Islet precursor cell (in vitro differentiated cells): ENCODE measurements at places on chromosomes 7 and 10.
A peak's percentile ranks its signal among the peaks of the same experiment; 100 is the strongest.

DNA sequence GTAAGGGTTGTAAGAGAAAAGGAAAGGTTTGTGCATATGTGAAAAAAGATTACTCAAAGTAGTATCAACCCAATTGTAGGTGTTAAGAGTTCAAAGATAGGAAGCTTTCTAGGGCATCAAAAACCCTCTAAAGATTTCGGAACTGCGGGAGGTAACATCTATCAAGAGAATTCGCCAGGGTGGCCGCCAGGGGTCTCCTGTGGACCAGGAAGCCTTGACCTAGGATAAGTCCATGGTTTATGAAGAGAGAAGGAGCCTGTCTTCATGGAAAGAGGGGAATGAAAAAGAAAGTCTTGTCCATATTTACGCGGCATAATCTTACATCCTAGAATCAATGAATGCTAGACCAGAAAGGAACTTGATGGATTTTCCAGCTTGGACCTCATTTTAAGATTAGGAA, 140.7 kb upstream of the CALCR start:
- peak; percentile 76 for DNase-seq

- no peak for DNase-seq
These were observed 82.4 kb downstream of the CREM start for GRCh38 chr10:35208949-35209613.

DNA sequence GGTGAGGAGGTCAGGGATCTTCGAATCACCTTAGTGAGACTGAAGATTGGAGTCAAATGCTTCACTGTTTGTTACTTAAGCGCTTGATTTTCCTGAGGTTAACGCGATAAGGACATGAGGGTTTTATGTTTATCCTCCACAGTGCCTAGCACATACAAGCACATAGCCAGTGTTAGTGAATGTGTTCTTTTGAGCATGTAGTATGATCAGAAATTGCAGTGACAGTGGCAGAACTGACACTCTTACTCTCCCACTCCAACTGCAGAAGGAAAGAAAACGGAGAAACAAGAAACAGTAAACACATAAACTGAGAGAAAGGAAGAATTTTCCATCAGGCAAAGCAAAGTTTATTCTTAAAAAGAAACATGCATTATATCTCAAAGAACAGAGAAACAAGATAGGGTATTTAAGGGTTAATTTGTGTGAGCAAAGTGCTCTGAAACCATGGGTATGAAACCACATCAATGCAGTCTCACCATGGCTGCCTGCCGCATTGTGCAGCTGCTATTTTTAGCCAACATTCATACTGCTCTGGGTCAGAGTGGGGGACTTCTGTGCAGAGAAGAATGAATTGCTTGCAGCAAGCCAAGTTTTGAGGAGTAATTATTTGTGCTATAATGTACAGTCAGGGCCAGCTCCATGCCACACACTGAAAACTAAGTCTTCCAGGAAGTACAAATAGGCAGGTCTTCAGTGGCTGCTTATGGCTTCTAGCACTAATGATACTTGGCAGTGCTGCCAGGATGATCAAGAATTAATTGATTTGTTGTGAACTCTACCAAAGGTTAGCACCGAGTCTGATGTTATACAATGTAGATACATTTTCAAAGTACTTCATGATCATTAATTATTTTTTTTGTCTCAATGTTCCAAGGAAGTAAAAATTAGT, 152.0 kb downstream of the MACC1 start:
- DNase-seq = peak; percentile 68

GRCh38 chr10:43204042-43204942, 62.6 kb downstream of the RASGEF1A start:
- peak; percentile 66 for DNase-seq

DNA sequence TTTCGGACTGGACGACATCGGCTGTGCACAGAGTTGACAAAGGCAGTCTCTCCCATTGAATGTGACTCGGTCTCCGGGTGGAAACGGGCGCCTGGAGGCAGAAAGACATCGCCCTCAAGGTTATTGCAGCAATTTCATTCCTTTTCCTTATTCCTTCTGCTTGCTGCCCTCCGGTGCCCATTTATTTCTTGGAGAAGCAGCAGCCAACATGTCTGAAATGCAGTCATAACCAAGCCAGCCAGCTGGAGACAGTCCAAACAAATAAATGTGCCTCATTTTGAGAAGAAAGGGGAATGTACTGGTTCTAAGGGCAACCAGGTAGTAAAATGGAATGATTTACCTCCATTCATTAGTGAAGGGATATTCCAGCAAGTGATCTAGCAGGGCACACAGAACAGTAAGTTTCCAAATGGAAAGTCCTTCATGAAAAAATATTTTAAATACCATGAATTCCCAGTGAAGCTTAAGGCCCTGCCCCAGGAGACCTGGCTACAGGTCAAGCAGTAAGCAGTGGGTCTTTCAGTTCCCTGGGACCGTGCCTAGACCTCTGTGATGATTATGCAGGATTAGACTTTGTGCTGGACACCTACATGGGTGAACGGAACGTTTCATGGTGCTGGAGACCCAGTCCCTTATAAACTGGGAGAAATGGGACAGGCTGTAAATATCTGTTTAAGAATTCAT, 86.6 kb downstream of the ABLIM1 start:
- DNase-seq = no peak

GRCh38 chr10:89478085-89478738, 57.2 kb downstream of the SLC16A12 start:
- DNase-seq = peak; percentile 85

GRCh38 chr7:141156407-141156806, 82.5 kb downstream of the TMEM178B start:
- DNase-seq = no peak

GRCh38 chr7:128309976-128310375, 33.7 kb downstream of the RBM28 start:
- DNase-seq = no peak

- no peak for DNase-seq
These were observed 24.6 kb downstream of the NACAD start for GRCh38 chr7:45064047-45064725.

DNA sequence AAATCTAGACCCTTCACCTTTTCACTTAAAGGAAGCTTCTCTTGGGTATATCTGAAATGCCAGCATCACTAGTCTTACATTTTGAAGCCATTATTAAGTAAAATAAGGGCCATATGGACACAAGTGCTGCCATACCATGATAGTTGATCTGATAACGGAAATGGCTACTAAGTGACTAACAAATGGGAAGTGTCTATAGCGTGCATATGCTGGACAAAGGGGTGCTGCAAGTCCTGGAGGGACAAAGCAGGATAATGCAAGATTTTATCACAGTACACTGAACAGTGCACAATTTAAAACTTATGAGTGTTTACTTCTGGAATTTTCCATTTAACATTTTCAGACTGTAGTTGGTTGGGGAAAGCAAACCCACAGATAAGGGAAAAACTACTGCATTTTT, 117.9 kb downstream of the ELMO1 start:
- no peak for DNase-seq

DNA sequence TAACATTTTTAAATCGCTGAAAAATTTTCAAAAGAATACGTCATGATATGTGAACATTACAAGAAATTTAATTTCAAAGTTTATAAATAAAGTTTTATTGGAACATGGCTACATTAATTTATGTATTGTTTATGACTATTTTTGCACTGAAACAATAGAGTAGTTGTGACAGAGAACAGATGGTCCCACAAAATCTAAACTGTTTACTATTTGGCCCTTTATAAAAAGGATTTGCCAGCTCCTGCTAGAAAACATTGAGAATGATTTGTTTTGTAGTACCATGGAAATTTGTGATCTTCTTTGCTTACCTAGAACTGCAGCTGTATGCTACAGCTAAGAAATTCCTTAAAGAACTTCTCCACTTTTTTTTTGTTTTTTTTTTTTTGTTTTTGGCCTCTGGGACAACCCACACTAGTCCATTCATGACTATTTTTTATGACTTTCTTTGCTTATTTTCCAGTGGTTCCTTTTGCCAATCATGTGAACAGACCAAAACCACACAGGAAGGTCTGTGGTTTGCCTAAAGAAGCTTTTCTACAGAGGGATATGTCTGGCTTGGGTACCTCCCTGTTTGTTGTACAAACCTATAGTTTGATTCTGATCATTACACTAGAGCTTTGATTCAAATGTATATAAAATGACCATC, 55.7 kb downstream of the ST7 start:
- DNase-seq = no peak

- DNase-seq = no peak
These were observed 75.1 kb downstream of the MAD1L1 start for GRCh38 chr7:2157473-2158279.

DNA sequence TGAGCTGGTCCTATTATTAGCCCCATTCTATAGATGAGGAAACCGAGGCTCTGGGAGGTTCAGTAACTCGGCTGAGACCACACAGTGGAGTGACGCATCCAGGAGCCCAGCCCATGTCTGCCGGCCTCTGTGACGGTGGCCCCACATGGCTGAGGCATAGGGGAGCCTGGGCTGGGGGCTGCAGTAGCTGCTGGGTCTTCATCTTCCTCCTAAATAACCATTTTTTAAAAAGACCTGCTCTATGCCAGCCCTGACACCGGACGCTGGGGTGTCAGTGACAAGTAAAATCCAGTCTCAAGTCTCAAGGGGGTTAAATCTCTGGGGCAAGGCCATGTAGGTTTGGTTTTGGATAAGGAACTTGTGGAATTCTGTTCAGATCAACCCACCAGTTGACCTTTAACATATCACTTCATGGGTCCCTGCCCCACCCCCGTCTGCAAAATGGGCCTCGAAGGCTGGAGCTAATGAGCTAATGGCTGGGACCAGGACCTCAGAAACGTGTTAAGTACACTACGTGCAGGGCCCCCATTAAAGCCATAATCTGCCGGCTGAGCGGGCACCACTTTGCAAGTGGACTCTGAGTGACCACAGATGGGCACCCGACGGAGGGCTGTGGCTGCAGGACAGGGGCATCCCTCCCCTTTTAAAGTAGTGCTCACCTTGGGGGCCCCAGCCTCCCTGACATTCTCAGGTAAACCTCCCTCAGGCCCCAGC, 136.5 kb upstream of the UNC5B start:
- peak; percentile 65 for DNase-seq

- no peak for DNase-seq
These were observed 127.4 kb upstream of the AGR3 start for GRCh38 chr7:17009007-17009719.

DNA sequence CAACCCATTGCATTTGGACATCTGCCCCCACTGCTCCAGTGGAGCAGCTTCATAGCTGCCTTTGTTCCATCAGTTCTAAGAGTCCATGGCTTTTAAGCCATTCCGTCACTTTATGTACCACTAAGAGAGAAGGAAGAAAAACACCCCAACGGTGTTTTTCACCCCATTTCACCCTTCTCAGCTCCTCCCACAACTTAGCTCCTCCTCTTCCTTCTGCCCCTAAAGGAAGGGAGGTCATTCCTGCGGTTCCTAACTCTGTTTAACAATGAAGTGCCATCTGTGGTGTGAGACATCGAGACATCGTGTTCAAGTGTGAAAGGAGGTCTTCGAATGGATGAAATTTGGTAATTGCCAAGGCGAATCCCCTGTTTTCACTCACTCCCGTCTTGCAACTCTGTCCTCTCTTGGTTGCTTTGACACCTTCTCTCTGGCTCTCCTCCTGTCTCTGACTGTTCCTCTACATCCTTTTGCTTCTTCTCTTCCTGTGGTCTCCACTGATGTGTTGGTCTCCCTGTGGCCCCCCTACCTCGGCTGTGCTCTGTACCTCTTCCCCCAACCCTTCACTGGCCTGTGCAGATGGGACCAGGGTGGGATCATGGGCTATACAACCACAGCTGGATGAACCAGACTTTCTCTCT, 23.0 kb downstream of the SMKR1 start:
- no peak for DNase-seq

GRCh38 chr7:897771-898376, 21.5 kb downstream of the GET4 start:
- DNase-seq = no peak

GRCh38 chr10:35398908-35399307, 62.6 kb downstream of the CCNY start:
- DNase-seq = no peak
